ENCODE measurements at places on chromosomes 2 and 18.

DNA sequence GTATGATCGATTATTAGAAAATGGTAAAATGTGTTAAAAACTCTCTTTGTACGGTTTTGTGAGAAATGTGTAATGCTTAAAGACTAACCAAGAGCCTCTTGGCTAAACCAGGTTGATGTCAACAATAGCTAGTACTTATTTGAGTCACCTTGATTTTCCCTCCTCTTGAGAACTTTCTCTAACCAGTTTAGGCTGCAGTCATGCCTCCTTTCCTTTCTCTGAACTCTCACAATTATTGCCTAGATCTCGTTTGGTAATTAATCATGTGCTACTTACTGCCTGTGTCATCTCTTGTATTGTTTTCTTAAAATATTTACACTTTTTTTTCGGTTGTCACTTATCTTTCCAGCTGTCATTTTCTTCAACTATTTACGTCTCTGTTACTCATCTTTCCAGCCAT, 1.1 kb upstream of the EPC2 start:
- no peak for DNase-seq

DNA sequence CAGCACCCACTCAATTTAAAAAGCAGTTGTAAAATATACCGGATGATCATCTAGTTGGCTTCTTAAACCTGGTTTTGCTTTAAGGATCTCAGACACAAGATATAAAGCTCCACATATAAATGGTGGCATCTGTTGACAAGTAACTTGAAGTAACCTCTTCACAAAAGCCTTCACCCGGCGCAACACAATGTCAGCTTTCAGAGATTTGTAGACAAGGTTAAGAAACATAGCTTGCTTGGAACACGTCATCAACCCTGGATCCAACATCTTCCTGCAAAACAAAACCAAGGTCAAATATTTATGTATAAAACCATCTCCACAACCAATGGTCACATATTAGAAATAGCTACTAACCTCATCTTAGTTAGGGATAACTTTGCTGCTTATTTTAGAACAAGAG, 8.3 kb downstream of the CEBPZ start:
- DNase-seq = no peak

GRCh38 chr2:105919826-105920225, 175.1 kb downstream of the NCK2 start:
- no peak for DNase-seq

DNA sequence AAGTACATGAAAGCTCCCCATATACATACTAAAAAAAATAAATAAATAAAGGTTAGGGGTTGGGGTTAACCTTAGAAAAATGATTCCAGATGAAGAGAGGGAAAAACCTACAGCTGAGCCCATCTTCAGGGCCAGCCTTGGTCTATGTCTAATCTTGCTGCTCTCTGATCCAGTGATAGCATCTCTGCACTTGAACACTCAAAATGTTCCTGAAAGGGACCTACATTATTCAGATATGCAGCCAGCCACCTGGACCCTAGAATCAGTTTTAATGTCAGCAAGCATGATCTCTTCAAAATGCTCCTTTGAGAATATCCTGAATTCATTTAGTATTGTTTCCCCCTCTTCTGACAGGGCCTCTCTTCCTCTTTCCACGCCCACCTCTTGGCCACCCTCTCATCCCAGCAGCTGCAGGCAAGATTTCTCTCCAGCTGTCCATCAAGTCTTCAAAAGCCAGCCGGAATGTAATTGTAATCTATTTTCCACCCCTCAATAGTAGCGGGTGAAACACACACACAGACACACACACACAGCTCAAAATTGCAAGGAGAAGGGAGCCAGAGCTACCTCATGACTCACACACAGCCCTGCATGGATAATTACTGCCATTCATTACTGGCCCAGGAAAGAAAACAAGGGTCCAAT, 135.5 kb downstream of the MYO3B start:
- peak; percentile 54 for DNase-seq

DNA sequence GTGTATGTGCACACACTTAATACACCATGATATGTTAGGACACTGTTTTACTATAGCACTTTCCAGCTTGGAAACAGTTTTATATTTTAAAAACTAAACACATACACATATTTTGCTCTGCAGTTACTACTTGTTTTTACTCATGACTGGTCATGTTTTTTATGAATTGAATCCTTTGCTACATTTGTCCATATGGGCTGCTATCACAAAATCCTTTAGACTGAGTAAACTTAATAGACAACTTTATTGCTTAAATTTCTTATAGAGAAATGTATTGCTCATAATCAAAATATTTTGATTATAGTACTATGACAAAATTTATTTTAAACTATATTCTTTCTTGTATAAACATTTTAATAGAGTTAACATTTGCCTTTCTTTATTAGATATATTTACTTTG, 314.8 kb downstream of the RBM43 start:
- no peak for DNase-seq

- no peak for DNase-seq
These were observed 443.2 kb upstream of the ID2 start for GRCh38 chr2:8238521-8239230.

DNA sequence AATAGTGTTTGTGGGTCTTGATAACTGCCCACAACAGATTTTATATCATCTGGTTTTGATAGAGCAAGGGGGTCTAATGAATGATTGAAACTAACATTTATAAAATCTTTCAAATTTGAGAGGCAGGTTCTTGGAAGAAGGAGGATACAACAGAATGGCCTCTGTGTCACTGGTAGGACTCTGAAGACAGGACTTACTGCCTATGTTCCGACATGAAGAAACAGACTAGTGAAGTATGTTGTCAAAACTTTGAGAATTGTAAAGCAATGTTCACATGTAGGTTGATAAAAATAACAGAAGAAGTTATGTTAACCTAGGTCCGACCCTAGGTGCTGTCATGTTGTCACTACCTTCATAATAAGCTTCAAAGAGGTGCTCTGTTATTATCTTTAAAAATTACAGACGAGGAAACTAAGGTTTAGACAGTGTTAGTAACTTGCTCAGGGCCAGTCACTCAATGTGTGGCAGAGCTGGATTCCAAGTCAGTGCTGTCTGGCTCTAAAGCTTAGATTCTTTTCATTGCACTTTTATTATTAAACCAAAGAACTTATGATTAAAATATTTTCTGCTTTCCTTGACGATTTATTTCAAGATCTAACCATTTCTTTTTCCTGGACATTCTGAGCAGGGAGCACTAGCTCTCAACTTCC, 146.2 kb downstream of the RPIA start:
- no peak for DNase-seq

All from NCI-H1105 (cell line).